Stimulated activated CD8-positive, alpha-beta memory T cell treated with anti-CD3 and anti-CD28 coated beads, Interleukin-4, amount 100 ng/mL, for 24 hours (primary cell): ENCODE measurements at places on chromosomes 16 and 17.

GRCh38 chr16:84013787-84014569 lies 28.6 kb downstream of the SLC38A8 start:
- DNase-seq: peak; percentile 31

DNA sequence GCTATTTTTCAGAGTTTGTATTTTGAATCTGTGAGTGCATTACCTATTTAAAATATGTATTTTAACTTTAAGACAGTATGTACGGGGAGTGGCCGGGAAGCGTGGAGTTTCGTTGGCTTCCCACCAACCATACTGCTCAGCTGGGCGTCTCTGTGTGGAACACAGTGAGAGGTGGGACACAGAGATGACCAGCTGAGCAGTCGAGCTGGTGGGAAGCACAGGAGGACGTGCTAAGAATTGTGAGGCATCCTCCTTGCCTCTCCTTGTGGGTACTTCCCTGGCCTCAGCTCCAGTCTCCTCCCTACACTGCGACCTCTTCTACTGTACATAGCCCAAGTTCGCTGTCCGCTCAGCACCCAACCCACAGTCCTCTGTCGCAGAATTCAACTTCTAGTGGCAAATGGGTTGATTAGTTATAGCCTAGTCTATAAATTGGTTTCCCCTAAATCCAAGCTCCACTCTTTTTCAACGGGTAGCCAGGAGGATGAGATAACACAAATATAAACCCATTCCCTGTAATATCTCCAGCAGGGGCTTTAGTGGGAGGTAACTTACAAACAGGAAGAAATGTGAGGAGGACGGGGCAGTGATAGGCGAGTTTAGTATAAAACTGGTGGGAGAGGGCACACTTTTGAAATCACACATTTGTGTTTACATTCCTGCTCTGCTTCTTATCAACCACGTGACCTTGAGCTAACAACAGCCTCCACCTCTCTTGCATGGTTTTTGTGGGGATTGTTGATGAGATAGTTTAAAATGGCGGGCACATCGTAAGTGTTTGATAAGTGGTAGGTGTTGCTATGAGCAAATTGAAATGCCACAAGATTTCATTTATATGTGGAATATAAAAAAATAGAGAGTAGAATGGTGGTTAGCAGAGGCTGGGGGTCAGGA lies 211.9 kb upstream of the HS3ST3A1 start:
- no peak for DNase-seq

DNA sequence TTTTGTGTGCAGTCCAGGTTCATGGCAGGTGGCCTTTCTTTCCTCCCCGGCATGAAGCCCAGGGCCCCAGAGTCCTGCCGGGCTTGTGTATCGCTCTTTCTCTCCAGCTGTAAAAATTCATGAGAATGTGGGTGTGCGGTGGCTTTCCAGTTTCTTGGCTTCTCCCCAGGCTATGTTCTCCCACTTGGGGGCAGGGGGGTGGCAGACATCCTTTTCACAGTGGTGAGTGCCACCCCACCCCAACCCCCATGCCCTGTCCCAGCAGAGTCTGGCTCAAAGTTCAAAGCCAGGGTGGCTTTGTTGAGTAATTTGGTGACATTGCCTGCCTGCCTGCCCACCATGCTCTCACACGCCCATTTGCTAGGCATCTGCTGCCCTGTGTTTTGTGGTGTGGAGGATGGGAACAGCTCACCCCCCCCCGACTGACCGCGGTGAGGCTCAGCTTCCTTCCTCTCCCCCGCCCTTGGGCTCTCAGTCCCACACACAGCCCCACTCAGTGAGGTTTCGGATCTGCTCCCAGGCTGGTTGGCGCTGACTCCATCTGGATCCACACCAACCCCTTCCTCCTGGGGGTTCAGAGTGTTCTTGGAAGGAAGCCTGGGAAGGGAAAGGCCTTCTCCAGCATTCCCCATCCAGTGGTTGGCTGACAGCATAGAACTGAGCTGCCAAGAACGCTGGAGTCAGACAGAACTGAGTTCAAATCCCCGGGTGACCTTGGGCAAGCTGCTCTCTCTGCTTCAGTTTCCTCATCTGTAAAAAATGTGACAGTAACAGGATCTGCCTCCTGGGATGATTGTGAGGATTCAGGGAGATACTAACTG lies 36.0 kb downstream of the CHD9 start:
- DNase-seq: no peak

DNA sequence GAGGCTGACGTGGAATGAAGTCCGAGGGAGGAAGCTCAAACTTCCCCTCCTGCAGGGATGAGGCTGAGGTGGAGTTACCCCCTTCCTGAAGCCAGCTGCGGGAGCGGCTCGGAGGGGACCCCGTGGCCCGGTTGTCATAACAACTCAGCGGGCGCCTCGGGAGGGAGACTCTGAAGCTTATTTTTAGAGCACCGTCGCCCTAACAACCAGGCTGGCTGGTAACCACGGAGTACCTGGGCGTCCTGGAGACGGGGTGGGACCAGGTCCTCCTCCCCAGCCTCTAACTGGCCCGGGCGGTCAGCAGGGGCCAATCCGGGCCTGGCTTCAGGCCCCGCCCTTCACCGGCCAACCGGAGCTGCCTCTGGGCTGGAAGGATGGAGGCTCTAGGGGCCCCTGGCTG lies 27.7 kb downstream of the NECAB2 start:
- DNase-seq: no peak

GRCh38 chr16:85857406-85857805 lies 41.6 kb upstream of the IRF8 start:
- DNase-seq: no peak

- no peak for DNase-seq
Measured at GRCh38 chr17:63973930-63974593, 1.3 kb upstream of the SCN4A start.

DNA sequence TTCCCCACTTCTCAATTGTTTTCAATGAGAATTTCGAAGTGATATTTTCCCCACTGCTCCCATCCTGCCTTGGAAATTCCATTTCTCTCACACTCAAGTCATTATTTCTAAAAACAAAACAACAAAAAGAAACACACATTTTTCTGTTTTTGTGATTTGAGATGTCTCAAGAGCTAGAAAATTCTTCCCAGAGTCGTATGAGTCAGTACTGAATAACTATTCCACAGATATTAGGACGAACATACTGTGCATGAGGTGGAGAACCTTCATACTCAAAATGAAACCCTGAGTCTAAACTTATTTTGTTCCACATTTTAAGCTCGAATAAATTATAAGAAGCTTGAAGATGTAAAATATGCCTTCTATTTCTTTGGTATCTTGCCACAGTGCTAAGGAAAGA lies 204.6 kb downstream of the SLC39A11 start:
- DNase-seq: no peak

DNA sequence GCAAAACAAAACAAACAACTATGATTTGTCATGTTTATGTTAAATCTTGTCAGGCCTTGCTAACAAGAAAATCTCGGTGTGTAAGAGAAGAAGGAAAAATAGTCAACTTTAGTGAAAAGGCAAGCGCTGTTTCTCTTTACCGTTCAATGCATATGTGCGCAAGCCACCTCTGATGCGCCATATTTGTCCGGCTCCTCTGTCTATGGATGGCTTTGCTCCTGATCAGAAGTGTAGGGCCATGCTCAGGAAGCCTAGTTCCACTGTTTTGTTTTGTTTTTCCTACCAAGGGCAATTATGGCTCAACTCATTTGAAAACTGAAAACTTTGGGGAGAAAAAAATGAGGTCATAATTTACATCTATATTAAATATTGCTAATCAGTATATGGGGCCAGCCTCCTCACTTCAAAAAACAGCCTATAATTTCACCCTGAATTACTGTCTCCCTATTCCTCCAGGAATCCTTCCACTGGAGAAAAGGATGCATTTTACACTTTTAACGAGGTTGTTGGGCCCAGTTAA lies 4.5 kb downstream of the MAF start:
- DNase-seq: no peak

DNA sequence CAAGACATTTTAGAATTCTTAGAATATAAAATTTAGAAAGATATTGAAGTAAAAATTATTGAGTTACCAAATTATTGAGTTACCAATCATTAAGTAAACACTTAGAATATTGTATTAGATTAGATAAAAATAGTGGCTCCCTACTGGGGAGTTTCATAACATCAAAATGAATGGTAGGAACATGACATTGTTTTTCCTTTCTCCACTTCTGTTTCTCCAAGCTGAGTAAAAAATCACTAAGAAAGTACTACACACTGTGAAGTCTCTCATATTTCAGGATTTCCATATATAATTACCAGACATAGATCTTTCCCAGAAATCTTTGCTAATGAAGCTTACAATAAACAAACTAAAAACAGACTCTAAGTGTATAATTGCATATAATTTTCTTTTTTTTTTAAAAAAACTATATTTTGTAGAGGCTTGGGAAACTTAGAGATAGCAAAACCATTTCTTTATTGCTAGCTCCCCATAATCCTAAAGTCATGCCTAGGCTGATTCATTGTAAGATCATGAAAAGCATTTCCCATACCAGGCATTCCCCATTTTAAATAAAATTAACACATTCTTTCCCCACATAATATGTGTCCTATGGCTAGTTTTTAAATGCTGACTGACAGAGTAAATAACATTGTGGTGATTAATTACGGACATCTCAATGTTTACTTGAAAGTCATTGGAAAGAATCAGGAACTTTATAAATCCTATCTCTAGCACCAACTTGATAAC lies 1408.7 kb upstream of the GOT2 start:
- DNase-seq: no peak

- no peak for DNase-seq
Measured at GRCh38 chr17:76998839-76999238, 130.6 kb downstream of the MGAT5B start.

DNA sequence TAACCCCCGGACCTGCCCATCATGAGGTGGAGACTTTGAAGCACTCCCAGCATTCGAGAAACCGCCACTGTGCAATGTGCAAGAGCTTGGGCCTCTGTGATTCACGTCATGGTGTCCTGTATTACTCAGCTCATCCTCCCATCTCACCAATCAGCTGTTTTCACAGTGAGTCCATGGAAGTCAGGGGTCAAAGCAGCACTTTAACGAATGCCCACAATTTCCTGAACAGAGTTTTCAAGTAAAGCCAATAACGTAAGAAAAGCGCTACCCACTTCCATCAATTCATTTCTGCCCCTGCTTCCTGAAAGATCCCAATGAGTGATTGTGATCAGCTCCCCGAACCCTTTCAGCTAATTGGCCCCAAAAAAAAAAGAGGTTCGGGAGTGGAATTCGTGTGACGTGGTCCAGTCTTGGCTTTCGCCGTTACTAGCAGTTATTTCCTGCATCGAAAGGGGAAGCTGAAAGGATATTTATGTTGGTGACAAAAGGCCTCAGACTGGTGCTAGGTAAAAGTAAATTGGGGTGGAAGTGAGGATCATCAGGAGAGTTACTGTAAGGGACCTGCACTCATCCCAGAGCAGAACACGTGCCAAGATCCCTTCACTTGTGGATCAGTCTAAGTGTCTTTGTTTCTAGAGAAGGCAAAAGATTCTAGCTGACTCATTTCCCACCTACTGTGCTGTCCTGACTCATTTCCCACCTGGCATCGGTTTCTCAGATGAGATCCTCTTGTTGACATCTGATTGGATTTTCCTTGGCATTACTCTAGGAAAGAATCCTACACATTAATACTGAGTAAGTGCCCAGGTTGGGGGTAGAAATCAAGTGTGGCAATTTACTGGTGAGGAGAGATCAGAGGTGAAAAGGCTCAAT lies 136.7 kb upstream of the NUDT7 start:
- no peak for DNase-seq

DNA sequence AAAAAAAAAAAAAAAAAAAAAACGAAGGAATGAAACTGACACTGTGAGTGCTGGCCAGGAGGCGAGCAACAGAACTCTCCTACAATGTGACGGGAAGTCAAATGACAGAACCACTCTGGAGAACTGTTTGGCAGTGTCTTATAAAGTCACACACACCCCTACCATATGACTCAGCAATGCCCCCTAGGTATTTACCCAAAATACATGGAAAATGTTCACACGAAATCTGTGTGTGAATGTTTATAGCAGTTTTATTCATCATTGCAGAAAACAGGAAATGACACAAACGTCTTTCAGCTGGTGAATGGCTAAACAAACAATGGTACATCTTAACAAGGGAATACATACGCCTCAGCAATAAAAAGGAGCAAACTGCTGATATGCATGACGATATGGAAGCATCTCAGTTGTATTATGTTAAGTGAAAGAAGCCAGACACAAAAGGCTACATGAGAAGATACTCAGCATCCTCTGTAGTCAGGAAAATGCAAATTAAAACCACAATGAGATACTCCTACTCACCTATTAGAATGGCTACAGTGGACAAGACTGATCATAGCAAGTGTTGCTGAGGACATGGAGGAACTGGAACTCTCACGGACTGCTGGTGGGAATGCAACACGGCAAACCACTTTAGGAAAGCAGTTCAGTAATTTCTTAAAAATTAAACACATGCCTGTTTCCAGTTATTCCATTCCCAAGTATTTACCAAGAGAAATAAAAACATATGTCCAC lies 74.7 kb downstream of the TBC1D16 start:
- no peak for DNase-seq

GRCh38 chr16:26196310-26196709 lies 504.6 kb downstream of the HS3ST4 start:
- no peak for DNase-seq

GRCh38 chr17:17021194-17021863 lies 20.9 kb upstream of the MPRIP start:
- no peak for DNase-seq

GRCh38 chr17:78971756-78972506 lies 7.8 kb downstream of the LGALS3BP start:
- DNase-seq: no peak

- DNase-seq: no peak
Measured at GRCh38 chr16:86958423-86958822, 358.8 kb downstream of the C16orf95 start.

- no peak for DNase-seq
Measured at GRCh38 chr17:74427048-74427762, 4.7 kb upstream of the GPRC5C start.

GRCh38 chr16:74497761-74498160 lies 76.5 kb upstream of the CLEC18B start:
- no peak for DNase-seq

GRCh38 chr16:86027373-86028126 lies 128.6 kb downstream of the IRF8 start:
- no peak for DNase-seq

DNA sequence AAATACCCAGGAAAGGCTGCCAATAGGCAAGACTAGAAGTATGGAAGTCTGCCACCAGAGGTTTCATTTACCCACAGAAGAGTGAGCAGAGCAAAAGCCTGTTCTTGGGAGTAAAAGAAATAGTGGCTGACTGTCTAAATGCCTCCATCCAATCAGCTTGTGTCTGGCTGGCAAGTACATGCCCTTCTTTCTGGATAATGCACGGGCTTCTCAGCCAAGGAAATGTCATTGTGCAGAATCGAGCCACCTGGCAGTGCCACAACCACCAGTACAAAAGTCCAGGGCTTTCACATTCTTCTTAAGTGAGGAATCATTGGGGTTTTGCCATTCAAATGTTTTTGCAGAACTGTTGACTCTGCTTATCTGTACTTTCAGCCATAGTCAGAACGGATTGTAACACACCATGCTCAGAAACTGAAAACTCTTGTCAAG lies 10.1 kb upstream of the ERCC4 start:
- no peak for DNase-seq

- DNase-seq: peak; percentile 47
Measured at GRCh38 chr17:47789611-47790561, 31.7 kb downstream of the OSBPL7 start.
